Kidney (tissue), 22 donors: ENCODE measurements at places on chromosomes 4 and X. TPM values are rescaled to one million over a fixed set of nuclear protein-coding genes. Genes with fewer than 3 reads are reported as not detected.

AMOT gene
- total RNA-seq, result 35.1 TPM

DNA sequence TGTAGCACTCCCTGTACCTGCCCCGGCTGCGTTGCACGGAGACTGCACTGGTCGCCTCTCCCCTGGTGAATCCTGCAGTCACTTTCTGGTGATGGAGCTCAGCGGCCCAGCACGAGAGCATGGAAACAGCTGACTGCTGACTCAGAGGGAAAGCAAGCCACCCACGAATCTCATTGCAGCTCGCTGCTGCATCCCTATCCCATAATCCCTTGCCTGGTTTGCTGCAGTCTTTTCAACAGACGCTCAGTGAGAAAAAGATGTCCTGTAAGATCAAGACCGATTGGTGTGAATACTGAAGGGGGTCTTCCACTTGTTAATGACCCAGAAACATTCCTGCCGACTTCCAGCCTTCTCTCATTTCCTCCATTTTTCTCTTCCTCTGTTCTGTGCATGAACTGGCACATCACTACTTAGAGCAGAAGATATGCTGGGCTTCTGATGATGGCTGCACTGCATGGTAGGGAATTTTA is 52.9 kb downstream of the TRIM2 start:
- DNase-seq, result peak; percentile 83

DNA sequence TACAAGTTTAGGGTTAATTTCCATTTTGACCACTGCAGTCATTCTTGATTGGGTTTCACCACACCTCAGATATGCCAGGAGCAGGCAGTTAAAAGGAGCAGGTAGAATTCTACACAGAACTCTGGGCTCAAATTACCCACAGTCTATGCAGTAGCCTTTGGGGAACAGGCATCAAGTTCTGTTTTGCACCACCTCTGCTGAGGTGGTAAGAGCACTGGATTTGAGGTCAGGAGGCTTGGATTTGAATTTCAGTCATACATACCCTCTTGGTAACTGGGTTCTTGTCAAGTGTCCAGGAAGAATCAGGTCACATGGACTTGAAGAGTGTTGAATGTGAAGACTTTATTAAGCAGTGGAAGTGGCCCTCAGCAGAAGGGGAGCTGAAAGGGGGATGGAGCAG is 40.4 kb upstream of the PGK1 start:
- no peak for DNase-seq

RPS3A gene
- total RNA-seq, result 1,658 TPM

GRCh38 chr4:13298655-13299054 is 185.5 kb downstream of the RAB28 start:
- peak; percentile 67 for DNase-seq

DNA sequence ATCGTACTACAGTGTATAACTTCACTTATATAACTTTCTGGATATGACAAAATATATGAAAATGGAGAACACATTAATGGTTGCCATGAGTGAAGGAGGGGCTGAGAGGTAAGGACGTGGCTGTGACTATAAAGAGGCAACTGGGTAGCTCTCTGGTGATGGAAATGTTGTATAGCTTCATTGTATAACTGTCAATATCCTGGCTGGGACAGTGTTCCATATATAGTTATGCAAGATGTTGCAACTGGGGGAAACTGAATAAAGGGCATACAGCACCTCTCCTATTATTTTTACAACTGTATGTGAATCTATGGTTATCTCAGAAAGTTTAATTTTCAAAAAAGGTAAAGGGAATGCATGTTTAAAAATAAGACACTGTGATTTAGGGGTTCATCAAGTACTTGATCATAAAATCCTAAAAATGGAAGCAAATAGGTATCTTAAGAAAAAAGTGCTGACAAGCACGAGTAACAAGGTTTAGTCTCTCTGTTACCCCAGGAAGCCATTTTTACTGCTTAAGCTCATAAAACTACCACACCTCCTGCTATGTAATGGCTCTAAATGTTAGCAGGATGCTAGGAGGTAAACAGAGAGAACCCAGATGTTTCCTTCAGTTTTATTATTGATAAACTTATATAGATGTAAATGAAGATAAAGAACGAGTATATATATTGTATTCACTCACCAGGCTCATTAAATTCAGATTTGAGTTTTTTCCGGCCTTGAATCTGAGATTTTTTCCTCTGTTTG is 34.0 kb downstream of the NAF1 start:
- DNase-seq, result no peak

LEF1 gene
- total RNA-seq, result 14.5 TPM

DNA sequence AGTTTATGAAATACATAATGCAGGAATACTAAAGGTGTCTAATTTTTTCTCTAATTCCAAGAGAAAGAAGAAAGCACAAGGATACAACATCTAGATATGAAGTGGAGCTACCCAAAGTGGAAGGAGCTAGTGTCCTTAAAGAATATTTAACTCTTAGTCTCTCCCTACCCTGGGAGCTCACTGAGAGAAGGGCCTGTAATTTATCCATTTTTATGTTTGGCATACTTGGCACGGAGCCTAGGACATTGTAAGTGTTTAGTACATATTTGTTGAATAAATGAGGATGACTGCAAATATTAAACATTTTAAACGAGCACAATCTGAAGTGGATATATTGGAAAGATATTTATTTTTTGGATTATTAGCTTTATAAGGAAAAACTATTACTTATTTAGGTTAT is 674.8 kb downstream of the IQCM start:
- no peak for DNase-seq

DNA sequence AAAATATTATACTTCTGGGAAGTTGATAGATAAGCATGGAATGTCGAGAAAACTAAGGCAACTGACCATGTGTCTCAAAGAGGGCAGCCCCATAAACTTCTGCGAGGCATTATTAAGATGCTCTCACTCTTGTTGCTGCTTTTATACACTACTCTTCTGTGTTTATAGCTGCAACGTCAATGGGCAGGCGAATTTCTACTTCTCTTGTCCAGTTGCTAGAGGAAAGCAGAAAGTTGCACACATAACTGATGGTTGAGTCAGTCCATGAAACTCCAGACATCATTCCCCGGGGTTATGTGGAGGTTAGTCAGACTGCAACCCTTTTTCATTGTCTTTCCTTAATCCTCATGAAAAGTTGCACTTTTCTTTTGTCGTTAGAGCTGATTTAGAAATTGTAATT is 39.8 kb downstream of the VCX3B start:
- DNase-seq, result no peak

GRCh38 chrX:144896323-144896722 is 351.0 kb upstream of the SPANXN1 start:
- peak; percentile 1 for DNase-seq

DNA sequence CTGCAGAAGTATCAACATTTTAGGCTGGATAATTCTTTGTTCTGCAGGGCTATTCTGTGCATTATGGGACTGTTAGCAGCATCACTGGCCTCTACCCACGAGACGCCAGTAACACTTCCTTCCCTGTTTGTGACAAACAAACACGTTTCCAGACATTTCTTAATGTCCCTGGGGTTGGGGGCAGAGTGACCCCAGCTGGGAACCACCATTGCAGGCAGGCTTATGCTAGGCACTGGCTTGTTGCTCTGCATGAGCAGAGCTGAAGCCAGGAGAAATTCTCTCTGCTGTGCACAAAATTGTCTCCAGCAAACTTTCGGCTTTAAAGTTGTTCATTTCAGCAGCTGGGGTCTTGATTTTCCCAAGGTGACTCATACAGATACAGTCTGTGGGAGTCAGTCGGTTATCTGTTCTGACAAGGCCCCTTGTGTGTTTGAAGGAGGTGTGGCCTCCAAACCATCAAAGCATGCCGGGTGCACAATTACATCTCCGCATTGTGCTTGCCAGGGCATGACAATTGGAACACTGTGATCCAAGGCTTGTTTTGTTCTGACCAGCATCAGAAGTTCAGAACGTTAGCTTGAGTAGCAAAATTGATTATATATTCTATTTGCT is 156.4 kb upstream of the BOD1L1 start:
- no peak for DNase-seq

MAGEA2B gene
- total RNA-seq, result not detected

EXOC1L gene
- not detected for total RNA-seq

NSG1 gene
- 9.5 TPM for total RNA-seq

DNA sequence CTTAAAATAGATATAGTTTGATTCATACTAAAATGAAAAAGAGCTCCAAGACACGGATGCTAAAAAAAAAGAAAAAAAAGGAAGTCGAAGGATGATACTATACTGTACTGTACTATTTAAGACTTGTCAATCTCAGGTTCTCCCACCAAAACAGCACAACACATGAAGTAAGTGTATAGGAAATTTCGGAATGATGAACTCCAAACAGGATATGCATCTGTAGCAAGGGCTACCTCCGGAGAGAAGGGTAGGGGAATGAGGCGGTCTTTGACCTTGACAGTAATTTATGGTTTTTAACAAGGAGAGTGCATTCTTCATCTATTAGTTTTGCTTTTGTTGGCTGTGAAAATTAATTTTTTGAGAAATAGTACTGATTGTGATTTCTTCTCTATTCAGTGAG is 541 bp upstream of the FIP1L1 start:
- DNase-seq, result peak; percentile 21

- DNase-seq, result no peak
Observed at GRCh38 chr4:173182403-173182802, 13.8 kb downstream of the GALNT7 start.

- no peak for DNase-seq
Observed at GRCh38 chr4:125432078-125432477, 117.3 kb downstream of the FAT4 start.

GRCh38 chrX:129642641-129643040 is 12.1 kb downstream of the APLN start:
- peak; percentile 39 for DNase-seq

- peak; percentile 66 for DNase-seq
Observed at GRCh38 chrX:38561951-38562719, 793 bp downstream of the TSPAN7 start.

DNA sequence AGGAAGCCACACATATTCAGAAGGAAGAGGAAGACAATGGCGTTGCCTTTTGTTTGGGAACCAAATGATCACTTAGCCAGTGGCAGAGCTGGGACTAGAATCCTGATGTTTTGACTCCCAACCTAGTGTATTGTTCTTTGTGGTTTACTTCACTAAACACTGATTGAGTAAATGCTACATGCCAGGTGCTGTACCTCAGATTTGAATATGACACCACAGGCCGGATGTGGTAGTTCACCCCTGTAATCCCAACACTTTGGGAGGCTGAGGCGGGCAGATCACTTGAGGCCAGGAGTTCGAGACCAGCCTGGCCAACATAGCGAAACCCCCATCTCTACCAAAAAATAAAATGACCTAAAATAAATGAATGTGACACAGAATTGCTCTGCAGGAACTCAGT is 8.4 kb downstream of the NDUFA1 start:
- no peak for DNase-seq

DNA sequence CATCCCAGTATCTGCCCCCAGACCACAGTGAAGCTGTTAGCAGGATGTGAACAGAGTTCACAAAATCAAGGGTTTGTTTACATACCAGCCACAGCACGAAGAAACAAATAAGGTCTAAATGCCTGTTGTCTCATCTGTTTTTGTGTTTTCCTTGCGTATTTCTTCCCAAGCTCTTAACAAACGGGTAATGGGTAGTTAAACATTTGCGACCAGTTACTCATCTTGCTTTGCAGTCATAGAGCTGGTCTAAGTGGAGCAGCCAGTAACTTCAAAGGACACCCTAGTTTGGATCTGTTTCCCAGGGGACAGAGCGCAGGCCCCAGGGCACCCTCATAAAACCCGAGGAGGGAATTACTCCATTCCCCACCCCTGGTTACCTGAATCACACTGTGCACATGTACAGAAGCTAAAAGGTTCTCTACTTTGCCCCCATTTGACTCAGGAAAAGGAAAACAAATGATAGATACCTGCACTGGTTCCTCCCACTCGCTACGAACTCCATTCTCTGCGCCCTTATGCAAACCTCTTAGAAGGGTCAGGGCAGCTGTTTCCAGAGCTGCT is 68.8 kb downstream of the MAML3 start:
- no peak for DNase-seq

DNA sequence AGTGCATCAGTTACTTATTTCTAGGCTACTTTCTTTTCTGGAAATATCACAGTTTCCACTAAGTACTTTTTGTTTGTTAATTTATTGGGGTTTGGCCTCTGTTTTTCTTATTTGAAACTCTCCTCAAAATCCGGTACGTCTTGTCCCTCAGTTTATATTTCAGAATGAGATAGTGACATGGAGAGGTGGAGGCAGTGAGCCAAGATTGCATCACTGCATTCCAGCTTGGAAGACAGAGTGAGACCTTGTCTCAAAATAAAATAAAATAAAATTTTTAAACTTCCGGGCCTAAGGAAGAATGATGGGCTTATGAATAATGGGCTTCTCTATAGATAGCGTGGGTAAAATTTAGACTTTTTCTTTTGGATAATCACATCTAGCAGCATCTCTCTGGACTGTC is 567.8 kb downstream of the TRIML1 start:
- DNase-seq, result no peak

GRCh38 chrX:130084631-130085237 is 25.6 kb downstream of the ELF4 start:
- DNase-seq, result no peak
